GM12878 (cell line): ENCODE measurements at places on chromosomes 4 and X. TPM values are rescaled to one million over a fixed set of nuclear protein-coding genes. Genes with fewer than 3 reads are reported as not detected.

Gene NDST4
- 0.11 TPM in 1 of 2 replicates, not detected in the other for polyA plus RNA-seq

DNA sequence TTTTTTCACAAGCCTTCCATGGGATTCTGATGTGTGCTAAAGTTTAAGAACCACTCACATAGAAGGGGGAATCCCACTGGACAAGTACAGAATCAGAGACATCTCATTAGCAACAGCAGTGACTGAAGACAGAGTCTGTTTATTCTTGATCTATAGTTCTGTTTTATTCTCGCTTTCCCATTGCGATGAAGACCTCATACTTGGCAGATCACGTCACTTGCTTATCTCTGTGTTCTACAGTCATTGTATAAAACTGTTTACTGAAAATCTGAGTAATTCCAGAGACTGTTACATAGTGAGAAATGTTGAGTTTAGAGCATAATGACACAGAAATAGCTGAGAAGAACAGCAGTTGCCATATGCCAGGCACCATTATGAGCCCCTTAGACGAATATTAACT, 185.5 kb downstream of the PTTG2 start:
- no peaks in the 10 kb centered on the region for H3K27me3 ChIP-seq
- H3K36me3 ChIP-seq, result no peaks in the 10 kb centered on the region; the same call in 1 of the 2 replicates
- H3K4me1 ChIP-seq, result no peaks in the 10 kb centered on the region; the same call in 1 of the 2 replicates
- H3K4me3 ChIP-seq, result no peak overlapping the region

- peaks cover 2% of the 10 kb centered on the region; the same call in 1 of the 2 replicates for H3K36me3 ChIP-seq
- H3K27ac ChIP-seq, result no peak overlapping the region
- no peak for DNase-seq
- no peaks in the 10 kb centered on the region for H3K27me3 ChIP-seq
- no peak overlapping the region for H3K4me3 ChIP-seq
- H3K4me1 ChIP-seq, result no peaks in the 10 kb centered on the region
These were observed 83.6 kb downstream of the STAG2 start for GRCh38 chrX:124045109-124045508.

- H3K27ac ChIP-seq, result peak overlapping the region; percentile 65
- H3K4me1 ChIP-seq, result peaks cover 45% of the 10 kb centered on the region
- peaks cover 2% of the 10 kb centered on the region for H3K36me3 ChIP-seq
- peak; percentile 91 for DNase-seq
- H3K27me3 ChIP-seq, result no peaks in the 10 kb centered on the region
These were observed 63.4 kb downstream of the NFKB1 start for GRCh38 chr4:102564399-102565059.
